ENCODE measurements at places on chromosomes 4 and X.

- no peak for DNase-seq
- H3K4me1 ChIP-seq: no peaks in the 10 kb centered on the region
- no peak overlapping the region for H3K27ac ChIP-seq
- no peaks in the 10 kb centered on the region for H3K36me3 ChIP-seq
Observed at GRCh38 chr4:165393051-165393450, 14.2 kb downstream of the CPE start.

DNA sequence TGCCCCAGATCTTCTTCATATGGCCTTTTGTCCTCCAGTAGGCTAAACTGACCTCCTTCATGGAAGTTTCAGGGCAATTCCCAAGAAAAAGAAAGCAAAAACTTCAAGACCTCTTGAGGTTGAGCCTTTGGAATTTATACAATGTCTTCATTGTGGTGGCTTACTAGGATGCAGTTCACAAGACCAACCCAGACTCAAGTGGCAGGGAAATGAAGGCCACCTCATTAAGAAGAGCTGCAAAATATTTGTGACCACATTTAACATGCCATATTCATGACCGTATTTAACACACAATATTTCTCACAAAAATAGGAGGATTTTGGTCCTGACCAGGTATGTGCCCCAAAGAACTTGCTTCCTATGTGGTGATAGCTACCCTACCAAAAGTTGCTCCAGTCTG lies 605.5 kb upstream of the PITX2 start:
- H3K36me3 ChIP-seq: no peaks in the 10 kb centered on the region
- H3K27ac ChIP-seq: no peak overlapping the region
- H3K27me3 ChIP-seq: no peaks in the 10 kb centered on the region
- no peak for DNase-seq

DNA sequence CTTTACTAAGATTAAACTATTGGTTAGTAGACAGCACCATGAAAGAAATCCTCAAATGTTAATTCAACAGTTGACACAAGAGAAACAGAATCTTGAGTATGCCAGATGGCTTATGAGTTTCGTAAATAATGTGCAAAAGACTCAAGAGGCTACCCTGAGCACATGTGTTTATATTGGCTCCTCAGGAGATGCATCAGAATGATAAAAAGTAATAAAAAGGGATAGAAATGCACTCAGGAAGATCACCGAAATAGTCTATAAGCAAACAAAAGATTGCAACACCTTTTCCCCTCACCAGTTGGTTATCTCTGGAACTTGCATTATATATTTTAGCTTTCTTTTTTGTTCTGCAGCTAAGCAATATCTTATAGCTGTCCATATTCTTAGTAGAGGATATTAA lies 84.4 kb downstream of the SCFD2 start:
- H3K4me1 ChIP-seq: no peaks in the 10 kb centered on the region
- H3K36me3 ChIP-seq: no peaks in the 10 kb centered on the region
- DNase-seq: no peak

- no peak overlapping the region for H3K4me3 ChIP-seq
- no peaks in the 10 kb centered on the region for H3K4me1 ChIP-seq
- H3K36me3 ChIP-seq: no peaks in the 10 kb centered on the region
- no peaks in the 10 kb centered on the region for H3K27me3 ChIP-seq
Observed at GRCh38 chr4:145602129-145602760, 16.9 kb upstream of the MMAA start.

- no peak for DNase-seq
- H3K4me1 ChIP-seq: no peaks in the 10 kb centered on the region
- H3K27me3 ChIP-seq: no peaks in the 10 kb centered on the region
- H3K4me3 ChIP-seq: no peak overlapping the region
- no peaks in the 10 kb centered on the region for H3K36me3 ChIP-seq
Observed at GRCh38 chr4:184362396-184362795, 112.0 kb downstream of the IRF2 start.

- H3K36me3 ChIP-seq: no peaks in the 10 kb centered on the region
- DNase-seq: no peak
- no peak overlapping the region for H3K4me3 ChIP-seq
- H3K27me3 ChIP-seq: no peaks in the 10 kb centered on the region
Observed at GRCh38 chrX:118225711-118226428, 109.3 kb upstream of the KLHL13 start.

Data from T-cell (primary cell).